ENCODE measurements at places on chromosomes 3 and 15.

DNA sequence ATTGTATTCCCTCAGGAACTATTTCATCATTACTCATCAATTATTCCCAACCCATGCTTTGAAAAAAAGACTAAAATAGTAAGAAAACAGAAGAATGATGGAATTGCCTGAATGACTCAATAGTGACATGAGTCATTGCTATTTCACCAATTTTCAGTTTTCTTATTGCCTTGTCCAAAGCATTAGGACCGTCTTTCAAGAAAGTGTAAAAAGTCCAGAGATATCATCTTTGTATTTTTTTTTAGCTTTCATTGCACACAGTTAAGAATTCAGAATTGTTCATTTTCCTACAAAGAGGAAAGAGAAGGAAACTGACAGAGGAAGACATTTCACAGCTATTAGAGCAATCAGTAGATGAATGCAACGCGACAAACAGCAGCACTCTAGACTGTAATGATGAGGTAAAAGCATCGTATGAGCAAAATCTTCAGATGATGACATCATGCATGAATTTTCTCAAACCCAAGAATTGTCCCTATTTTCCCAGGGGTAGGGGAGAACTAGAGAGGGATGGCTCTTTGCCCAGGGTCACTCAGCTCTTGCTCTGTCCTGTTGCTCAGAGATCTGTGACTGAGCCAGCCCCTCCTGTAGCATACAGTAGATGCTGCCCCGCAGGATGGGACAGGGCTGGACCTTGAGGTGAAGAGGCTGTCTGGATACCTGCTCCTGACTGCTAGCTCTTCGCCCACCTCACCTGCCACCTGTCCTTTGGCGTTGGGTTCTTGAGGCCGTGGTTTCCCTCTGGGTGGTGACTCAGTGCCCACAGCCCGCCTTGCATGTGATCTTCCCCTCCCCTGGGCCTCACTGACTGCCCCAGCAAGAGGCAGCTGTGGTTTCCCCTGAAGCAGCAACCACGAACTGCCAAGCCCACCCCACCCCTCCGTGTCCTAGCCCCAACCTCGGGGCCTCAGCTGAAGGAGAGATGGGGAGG is 84.8 kb downstream of the PPCDC start:
- DNase-seq: peak; percentile 57

- DNase-seq: no peak
Measured at GRCh38 chr3:23495507-23495906, 292.4 kb downstream of the UBE2E2 start.

- no peak for DNase-seq
Measured at GRCh38 chr3:16514021-16514700, 662 bp upstream of the RFTN1 start.

GRCh38 chr3:197381371-197381770 is 83.0 kb upstream of the DLG1 start:
- DNase-seq: no peak

DNA sequence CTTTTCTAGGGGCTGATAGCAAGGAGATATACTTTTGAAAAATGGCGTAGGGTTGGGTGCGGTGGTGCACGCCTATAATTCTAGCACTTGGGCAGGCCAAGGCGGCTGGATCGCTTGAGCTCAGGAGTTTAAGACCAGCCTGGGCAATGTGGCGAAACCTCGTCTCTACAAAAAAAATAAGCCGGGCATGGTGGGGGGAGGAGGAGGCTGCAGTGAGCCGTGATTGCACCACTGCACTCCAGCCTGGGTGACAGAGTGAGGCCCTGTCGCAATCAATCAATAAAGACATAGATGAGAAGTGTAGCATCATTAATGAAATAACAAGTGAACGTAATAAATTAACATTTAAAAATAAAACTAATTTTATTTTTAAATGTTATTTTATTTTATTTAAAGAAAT is 134.6 kb downstream of the SLCO3A1 start:
- no peak for DNase-seq

DNA sequence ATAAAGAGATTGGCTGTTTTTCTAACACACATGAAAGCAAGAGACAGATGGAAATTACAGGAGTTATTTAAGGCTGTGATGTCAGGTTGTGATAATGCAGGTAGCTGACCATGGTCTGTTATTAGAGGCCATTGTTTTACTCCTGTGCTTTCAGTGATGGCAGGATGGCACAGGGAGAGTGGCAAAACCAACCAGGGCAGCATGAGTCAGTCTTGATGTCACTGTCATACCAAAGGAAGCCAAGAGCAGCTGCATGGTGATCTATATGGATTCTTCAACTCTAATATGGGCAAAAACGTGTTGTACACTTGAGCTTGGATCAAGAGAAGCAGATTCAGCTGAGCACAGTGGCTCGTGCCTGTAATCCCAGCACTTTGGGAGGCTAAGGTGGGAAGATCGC is 91.8 kb upstream of the LMOD3 start:
- DNase-seq: no peak

DNA sequence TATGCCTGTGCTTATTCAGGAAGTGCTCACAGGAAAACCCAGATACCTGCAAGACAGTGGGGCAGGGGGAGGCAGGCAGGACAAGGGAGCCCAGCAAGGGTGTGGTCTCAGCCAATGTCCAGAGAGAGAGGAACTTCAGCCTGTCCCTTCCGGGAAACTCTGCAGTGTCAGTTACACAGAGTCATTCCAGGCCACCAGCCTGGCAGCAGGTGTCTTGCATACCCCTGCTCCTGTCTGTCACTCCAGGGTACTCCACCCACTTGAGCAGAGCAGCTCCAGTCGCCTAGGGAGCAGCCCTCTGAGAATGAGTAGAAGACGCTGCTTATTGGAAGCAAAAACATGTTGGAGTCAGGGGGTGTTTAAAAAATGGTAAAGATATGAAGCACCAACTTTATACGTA is 431.2 kb upstream of the RGMA start:
- DNase-seq: no peak

DNA sequence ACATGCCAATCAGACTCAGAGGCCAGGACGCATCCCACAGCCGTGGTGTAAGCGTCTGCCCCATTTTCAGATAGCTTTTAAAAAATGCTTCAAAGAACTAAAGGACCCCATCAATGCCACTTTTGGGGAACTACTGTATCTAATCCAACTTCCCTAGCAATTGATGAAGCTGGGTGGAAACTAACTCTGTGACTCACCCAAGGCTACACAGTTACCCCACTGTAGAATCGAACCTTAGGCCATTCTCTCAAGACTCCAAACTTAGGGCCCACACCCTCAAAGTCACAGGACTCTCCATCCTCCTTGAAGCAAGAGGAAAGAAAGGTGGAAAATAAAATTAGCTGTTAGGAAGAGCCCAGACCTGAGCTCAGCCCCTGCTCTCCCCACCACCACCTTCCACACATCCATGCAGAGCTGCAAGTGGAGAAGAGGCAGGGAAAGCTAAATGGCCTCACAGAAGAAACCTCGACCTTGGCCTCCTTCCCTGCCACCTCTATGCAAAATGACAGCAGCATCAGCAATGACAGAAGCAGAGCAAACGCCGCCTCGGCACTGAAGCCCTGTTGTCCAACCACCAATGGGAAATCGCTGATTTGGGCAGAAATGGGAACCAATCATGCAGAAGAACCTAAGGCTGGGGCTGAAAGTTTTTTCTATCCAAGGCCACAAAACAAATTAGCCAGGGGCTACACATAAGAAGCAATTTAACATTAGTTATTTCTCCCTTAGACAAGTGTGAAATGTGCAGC is 22.2 kb downstream of the ANP32A start:
- DNase-seq: no peak

DNA sequence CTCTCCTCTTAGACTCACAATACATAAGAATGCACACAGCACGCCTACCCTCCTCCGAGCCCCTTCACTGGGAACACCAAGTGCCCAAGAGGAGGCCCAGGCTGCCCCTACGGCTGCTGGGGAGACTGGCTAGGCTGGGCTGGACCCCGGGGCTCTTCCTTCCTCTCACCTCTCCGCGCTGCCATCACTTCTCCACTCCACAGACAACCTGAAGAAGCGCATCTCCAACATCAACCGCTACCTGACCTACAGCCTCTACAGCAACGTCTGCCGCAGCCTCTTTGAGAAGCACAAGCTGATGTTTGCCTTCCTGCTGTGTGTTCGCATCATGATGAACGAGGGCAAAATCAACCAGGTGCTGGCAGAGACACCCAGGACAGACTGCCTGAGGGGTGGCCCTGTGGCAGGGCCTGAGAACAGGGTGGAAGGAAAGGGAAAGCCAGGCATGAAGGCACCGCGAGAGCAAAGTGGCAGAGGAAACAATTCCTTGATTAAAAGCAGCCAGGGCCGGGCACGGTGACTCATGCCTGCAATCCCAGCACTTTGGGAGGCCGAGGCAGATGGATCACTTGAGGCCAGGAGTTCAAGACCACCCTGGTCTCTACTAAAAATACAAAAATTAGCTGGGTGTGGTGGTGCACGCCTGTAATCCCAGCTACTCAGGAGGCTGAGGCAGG is 51.6 kb downstream of the SEMA3G start:
- no peak for DNase-seq

DNA sequence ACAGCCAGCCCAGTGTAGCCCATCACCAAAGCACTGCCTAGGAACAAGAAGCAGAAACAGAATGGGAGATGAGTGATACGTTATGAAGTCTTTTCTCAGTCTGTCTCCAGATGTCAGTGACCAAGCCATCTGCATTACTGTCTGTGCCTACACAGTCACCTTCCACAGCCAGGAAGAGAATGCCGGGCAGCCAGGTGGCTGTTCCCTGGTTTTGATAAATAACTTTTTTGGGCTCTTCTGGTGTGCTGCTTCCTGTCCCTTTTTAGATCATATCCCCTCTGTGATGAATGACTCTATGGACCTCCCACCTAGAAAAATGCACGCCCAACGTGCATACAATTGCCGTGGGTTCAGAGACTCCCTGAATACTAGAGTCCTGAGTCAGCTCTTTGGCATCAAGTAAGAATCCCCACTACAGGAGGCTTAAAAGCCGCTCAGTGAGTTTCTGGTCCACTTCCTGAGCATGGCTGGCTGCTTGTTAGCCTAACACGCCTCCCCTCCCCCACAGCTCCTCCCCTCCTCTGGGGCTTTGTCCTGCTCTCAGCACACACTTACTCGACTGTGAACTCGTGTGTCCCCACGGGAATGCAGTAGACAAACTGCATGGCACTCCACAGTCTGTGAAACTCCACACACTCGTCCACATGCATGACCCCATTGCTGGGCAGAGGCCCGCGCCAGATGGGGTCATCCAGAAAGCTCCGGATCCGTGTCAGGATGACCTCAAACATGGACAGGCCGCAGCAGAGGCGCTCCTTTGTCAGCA is 34.7 kb downstream of the NIPA2 start:
- DNase-seq: no peak

- peak; percentile 70 for DNase-seq
Measured at GRCh38 chr15:64010719-64011118, 35.6 kb downstream of the DAPK2 start.

DNA sequence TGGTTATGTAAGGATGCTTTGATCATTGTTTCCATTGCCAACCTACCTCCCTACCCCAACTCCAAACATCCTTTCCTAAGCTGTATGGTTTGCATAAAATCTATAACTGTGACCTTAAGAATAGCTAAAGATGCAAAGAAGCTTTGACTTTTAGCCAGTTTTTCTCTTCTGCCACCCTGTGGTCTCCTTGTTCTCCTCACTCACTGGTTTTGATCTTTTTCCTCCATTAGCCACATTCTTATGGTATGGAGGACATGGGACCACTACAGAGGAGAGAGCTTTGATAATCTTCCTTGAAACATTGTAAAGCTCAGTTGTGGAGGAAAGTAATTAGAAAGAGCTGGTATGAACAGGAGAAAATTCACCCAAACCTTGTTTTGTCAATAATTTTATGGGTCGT is 115.9 kb downstream of the NEK11 start:
- DNase-seq: no peak

- no peak for DNase-seq
Measured at GRCh38 chr3:36455406-36455805, 75.1 kb downstream of the STAC start.

- DNase-seq: no peak
Measured at GRCh38 chr3:60064210-60065178, 1014.7 kb upstream of the CFAP20DC start.

DNA sequence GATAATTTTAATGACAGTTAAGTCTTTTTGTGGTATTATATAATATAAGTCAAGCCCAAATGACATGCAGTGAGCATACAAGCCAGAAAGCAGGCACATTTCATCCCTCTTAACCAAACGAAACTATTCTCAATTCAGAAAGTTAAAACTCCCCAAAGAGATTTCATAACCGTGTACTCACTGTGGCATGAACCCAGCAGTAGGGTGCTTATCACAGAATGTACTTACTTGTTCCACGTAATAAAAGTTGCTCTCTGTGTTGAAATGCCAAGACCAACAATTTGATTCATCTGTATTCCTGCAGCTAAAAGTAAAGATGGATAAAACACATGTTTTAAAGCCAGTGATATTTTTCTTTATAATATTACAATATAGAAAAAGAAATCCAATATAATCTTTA is 12.1 kb downstream of the GK5 start:
- no peak for DNase-seq

DNA sequence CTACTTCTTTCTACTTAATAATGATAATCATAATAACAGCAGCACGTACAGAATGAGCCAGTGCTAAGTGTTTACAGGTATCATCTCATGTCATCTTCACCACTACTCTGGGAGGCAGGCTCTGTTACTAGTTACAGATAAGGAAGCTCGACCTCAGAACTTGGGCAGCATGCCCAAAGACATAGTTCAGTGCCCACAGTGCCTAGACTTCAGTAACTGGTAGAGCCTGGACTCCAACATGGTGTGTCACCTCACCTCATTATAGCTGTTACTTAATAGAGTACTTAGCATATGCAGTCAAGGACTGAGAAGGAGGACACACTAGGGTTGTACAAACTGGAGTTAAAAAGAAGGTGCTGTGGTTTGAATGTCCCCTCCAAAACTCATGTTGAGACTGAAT is 7.6 kb downstream of the GADL1 start:
- no peak for DNase-seq

DNA sequence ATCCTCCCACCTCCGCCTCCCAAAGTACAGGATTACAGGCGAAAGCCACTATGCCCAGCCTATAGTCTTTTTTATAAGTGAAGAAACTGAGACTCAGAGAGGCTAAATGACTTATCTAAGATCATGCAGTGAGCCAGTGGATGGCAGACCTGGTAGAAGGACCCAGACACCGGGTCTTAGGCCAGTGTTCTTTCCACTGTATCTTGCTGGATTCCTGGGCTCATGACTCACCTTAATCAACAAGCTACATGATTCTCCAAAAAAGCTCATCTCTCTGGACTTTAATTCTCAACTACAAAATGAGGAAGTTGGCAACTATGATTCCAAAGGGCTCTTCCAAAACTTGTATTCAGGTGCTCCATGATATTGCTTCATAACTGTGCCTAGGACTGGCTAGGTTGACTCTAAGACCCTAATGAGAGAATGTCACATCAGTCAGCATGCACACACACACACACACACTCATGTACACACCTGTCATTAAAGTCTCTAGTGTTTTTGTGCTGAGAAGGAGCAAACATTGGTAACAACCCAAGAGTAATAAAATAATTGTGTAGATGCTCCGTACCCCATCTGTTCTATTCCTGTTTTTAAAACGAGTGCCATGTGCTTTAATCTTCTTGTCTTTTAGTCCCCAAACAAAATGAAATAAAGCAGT is 89.7 kb upstream of the SLC4A7 start:
- no peak for DNase-seq

GRCh38 chr15:41490355-41490754 is 3.3 kb upstream of the ITPKA start:
- DNase-seq: no peak

Data from stimulated activated CD4-positive, alpha-beta T cell treated with anti-CD3 and anti-CD28 coated beads, Interleukin-15, amount 100 ng/mL, for 48 hours (primary cell).